ENCODE measurements at places on chromosomes 2 and 18.

DNA sequence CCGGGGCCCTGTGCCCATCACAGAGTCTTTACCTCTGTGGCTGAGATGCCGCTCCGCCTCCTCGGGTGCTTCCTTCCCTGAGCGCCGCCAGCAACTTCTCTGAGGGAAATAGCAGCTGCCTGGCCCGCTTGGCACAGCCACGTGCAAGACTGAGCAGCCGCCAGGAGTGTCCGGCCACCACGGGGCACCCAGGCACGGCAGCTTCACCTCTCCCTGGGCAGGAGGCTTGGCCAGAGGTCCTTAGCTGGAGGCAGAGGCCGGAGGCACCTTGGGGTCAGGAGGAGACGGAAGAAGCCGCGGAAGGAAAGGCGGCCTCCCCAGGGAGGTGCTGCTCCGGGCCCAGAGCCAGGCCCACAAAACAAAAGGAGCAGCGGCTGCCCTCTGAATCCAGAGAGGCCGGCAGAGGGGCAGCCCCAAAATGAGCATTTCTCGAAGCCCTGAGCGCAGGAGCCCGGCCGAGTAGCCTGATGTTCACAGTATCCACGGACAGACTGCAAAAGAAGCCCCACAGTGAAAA, 6.0 kb upstream of the LIMS2 start:
- no peak for DNase-seq

DNA sequence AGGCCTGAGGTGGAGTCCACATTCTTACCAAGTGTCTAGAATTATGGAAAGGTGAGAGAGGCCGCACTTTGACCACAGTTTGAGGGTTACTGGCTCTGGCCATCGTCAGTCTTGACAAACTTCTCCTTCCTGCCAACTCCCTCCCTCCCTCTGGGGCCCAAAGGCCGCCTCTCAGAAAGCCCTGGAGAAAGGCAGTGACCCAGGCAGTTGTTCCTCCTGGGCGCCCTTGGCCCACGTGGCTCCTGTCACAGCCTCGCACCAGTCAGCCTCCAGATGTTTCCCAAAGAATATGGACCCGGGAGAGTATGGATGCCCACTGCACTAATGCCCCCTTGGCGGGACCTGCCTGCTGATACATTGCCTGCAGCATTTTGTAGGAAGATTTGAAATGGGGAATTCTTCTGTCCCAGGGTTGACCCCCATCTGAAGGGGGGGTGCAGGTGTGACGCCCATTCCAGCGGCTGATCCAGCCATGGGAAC, 61.7 kb downstream of the ASB1 start:
- peak; percentile 51 for DNase-seq

- DNase-seq, result no peak
Observed at GRCh38 chr2:60840880-60841279, 40.5 kb upstream of the REL start.

DNA sequence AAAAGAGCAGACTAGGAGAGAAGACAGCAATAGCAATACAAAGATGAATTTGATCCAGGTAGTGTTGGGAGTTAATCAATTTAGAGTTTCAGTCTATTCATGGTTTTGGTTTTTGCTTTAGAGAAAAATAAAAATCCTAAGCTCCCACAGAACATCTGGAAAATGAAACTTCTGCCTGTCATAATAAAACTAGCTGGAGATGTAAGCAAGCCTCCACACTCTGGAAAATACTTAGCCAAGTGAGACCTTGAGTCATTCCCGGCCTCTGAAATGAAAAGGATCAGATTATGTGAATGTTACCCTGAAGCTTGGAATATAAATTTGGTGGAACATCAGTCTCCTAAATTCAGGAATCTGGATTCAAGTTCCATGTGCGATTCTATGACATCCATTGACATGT, 485.6 kb upstream of the SPRED2 start:
- DNase-seq, result no peak

DNA sequence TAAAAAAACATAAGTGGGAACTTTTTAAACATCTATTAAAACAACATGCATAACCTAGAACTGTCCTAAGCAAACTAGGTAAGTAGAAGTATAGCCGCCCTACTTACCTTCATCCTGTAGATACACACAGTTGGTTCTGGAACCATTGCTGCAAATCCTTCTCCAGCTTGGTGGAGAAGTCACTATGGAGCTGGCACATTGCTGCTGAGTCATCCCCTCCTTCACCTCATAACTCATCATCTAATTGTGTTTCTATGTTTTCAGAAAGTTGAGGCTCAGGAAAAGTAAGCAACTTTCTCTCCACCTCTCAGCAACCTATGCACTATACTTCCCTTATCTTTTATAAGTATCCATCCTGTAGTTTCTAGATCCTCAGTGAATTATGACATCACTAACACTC, 269.8 kb upstream of the MMADHC start:
- no peak for DNase-seq

DNA sequence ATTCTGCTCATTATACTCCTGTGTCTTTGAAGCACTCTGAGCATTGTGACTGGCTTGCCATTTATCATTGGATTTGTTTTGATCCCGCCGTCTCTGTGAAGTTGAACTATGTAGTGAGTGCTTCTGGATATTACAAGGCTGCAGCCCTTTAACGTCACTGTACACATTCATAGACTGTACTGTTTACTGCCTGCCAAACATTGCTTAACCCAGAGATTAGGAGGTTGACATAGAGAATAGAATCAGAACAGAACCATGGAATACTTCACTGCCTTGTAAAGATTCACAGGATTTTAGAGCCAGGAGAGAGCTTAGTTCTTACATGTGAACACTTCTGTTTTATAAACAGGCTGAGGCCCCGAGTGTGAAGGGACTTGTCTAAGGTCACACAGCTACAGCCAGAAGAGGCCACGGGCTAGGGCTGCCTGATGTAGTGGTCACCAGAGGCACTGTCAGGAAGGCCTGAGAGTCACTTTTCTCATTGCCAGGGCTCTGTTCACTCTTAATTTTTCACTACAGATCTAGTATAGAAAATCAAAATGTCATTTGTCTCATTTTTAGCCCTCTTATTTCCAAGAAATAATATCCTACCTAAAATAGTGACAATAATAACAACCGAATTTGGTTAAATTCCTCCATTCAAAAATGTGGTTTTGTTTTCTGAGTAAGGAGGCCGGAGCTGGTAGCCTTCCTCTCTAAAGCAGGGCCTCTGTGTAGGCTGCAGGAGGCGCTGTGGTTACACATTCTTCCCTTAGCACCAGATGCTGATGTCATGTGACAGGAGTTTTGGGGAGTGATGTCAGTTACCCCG, 87.9 kb downstream of the UGGT1 start:
- peak; percentile 74 for DNase-seq

GRCh38 chr2:108491848-108492247, 42.4 kb upstream of the LIMS1 start:
- no peak for DNase-seq

- DNase-seq, result no peak
Observed at GRCh38 chr2:236568922-236569572, 578 bp upstream of the ACKR3 start.

- DNase-seq, result no peak
Observed at GRCh38 chr2:113148606-113149552, 21.5 kb downstream of the IL1RN start.

DNA sequence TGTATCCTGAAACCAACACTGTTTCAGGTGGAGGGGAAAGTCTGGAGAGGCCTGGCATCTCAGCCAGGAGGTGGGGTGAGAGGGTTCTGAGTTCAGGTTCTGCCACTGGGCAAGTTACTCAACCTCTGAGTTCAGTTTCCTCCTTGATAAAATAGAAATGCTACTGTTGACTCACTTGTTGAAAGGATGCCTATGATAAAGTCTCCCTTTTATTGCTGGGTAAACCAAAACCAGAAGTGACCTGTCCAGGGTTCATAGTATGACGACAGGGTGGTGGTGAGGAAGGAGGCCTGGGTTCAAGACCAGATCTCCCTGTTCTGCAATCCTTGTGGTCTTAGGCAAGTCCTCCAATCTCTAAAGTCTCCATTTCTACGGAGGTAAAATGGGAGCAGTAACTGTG, 232.7 kb downstream of the PRKCE start:
- DNase-seq, result no peak

DNA sequence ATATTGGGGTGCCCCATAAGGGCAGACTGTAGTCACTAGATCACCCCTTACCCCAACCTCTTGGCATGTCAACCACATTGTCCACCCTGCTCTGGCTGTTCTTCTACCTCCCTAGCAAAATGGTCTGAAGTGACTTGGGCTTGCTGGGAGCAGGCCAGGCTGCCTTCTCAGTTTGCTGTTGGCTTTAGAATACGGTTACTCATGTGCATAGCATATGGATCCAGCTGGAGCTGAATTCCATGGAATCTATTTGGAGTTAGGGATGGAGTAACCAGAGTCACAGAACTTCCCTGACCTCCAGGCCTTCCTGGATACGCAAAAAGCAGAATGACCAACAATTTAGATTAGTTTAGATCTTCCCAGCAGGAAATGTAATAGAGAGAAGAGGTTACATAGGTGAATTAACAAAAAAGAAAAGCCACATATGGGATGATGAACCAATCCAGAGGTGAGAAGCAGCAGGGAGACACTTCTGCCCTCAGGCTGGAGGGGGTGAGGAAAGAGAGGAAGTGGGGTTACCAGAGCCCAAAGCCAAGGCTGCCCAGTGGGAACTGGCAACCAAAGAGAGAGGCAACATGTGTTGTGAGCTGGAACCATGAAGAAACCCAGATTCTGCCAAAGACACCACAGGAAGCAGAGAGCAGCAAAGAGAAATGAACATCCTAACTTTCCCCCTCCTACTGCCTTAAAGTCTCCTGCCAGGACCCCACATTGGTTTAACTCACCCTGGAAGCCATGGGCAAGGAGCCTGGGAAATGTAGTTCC, 26.1 kb downstream of the PKDCC start:
- no peak for DNase-seq

- DNase-seq, result no peak
Observed at GRCh38 chr2:164102366-164102765, 366.6 kb upstream of the FIGN start.

GRCh38 chr2:120218181-120218580, 5.0 kb downstream of the TMEM185B start:
- no peak for DNase-seq

DNA sequence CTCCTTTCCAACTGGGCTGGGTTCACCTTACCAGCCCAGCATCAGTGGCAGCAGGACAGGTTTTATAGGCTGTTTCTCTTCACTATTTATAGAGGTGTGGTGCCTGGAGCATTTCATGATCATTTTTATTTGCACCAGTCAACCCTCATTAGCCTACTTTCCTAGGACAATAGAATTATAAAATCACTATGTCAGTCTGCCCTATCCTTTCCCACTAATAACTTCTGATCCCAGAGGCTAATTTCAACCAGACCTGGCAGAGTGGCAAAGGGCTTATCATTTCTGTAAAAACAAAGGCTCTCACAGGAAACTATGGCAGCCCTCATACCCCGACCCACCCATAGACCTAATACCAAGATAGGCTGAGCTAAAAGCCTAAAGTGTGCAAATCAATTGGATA, 243.5 kb upstream of the TMEFF2 start:
- no peak for DNase-seq

- no peak for DNase-seq
Observed at GRCh38 chr2:144937910-144938709, 418.2 kb upstream of the ZEB2 start.

GRCh38 chr18:45024357-45025088, 343.8 kb downstream of the SETBP1 start:
- DNase-seq, result no peak

DNA sequence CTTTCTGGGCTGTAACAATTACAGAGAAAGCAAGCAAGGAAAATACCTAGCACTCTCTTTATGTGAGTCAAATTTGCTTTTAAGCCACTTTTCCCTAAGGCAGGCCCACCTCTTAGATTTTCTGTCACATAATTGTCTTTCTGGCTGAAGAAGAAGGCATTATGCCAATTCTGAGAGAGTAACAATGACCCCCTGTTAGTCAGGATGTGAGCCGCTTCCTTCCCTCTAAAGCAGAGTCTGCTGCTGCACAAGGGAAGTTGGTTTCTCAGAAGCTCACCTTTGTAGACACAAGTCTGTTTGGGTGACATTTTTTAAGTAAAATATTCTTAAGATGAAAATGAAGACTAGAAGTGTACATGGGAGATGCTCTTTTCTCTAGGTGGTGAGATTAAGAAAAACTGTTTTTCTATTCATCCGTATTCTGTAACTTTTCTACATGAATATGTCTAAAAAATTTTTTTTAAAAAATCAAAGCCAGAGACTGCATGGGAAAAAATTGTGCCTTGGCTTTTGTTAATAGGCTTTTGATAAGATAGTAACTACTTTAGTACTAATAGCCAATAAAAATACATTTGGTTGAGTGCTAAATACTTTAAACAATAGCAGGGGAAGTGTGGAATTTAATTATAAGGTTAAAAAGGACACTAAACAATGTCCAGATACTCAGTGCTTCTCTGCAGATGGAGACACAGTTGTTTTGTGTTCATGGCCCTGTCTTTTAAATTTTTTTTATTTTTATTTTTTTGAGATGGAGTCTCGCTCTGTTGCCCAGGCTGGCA, 33.4 kb upstream of the VPS54 start:
- DNase-seq, result no peak

DNA sequence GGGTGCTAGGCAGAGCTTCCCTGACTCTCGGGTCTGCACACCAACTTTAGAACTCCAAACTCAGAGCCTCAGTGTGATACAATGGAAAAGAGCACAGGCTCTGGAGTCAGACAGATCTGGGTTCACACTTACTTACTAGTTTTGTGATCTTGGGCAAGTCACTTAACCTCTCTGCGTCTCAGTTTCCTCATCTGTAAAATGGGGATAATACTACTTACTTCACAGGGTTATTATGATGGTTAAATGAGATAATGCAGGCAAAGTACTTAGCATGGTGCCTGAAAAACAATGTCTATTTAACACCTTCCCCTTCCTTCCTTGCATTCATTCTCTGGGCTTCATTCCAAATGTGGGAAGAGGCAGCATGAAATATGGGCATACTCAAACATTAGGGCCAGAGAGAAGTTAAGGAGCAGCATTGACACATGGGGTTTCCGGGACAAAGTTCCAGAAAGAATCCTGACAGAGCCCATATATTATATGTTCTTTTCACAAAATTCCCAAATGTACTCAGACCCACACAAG, 13.3 kb downstream of the DNAJC27 start:
- DNase-seq, result no peak

- no peak for DNase-seq
Observed at GRCh38 chr2:62934517-62934916, 116.1 kb upstream of the OTX1 start.

GRCh38 chr2:25941042-25941441, 41.3 kb downstream of the KIF3C start:
- DNase-seq, result peak; percentile 1
